Astrocyte (in vitro differentiated cells and primary cell): ENCODE measurements at places on chromosomes 5 and 9.

DNA sequence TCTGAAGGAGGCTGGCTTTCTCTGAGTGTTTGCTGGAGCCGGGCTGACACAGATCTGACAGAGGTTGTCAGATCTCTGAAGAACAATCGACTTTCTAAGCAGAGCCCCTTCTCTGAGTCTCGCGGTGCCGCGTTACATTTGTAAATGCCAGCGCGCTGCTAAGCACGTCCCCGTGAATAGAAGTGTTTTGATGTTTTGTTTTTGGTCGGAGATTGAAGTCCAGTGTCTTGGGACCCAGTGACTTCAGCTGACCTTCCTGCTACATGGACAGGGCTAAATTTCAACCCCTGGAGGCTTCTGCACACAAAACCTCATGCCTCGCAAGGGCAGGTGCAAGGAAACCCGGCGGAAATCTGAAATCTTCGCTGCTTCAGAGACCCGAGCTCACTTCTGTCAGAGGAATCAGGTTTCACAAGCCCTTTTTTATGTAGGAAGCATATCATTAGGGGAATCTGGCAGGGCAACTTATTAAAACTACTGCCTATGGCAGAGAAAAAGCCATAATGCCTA, 27.2 kb downstream of the NEUROG1 start:
- DNase-seq, result no peak

GRCh38 chr9:32782476-32783167, 718 bp upstream of the TMEM215 start:
- no peak for DNase-seq

DNA sequence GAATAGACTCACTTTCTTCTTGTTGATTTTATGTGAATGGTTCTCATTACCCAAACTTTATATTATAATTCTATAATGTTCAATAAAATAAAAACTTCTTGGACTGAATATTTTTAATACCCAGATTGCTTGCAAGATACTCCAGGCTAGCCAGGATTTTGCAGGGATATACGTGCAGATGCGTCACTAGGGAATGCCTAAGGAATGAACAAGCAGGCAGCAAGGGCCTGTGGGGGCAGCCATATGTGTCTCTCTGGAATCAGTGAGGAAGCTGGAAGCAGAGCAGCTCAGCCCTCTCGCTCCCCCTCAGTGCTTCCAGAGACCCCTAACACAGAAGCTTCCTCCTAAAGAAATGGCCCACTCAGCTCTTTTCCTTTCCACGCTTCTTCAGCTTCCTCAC, 457.4 kb downstream of the CCDC171 start:
- peak; percentile 75 for DNase-seq

DNA sequence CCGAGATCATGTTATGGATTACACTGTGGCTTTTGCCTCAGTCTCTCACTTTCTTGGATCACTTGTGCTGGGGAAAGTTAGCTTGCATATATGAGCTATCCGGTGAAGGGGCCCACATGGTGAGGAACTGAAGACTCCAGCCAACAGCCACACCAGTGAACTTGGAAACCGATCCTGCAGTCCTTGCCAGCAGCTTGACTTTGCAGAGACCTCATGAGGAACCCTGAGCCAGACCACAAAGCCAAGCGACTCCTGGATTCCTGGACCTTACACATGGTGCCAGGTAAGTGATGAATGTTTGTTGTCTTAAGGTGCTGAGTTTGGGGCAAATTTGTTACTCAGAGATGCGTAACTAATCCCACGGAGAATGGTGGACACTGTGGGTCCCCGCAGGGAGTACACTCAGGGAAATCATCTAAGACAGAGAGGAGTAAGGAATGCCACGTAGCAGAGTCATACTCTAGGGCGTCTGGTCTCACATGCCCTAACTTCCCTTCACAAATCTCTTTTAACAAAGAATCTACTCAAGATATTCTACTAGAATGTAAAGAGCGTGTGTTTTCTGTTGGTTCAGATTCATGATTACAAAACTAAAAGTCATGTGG, 76.5 kb upstream of the PJA2 start:
- peak; percentile 42 for DNase-seq

- no peak for DNase-seq
Measured at GRCh38 chr9:27202056-27202455, 93.0 kb downstream of the TEK start.

GRCh38 chr5:12662545-12663314, 758.5 kb upstream of the CTNND2 start:
- no peak for DNase-seq

DNA sequence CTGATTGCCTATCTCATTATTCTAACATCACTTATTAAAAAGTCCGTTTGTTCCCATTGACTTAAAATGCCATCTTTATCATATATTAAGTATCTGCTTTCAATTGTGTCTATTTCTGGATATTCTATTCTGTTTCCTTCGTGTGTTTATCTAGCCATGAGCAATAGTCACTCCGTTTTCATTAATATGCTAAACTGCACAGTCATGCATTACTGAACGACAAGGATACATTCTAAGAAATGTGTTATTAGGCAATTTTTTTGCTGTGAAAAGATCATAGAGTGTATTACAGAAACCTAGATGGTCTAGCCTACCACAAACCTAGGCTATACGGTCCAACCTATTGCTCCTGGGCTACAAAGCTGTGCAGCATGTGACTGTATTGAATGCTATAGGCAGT, 482.9 kb downstream of the IRX1 start:
- no peak for DNase-seq

DNA sequence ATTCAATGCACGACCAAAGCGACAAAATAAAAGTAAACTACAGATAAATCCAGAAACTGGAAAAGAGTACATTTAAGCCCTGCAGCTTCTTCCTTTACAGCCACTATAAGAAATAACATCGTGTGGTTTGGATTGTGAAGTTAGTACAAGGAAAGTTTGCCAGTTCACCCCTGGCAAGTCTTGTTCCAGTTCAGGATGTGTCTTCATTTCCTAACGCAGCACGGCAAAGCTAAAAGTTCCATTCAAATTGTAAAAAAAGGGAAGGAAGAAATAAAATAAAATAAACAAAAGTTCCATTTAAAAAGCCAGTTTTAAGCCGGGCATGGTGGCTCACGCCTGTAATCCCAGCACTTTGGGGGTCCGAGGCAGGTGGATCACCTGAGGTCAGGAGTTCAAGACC, 83.3 kb upstream of the RETREG1 start:
- no peak for DNase-seq

DNA sequence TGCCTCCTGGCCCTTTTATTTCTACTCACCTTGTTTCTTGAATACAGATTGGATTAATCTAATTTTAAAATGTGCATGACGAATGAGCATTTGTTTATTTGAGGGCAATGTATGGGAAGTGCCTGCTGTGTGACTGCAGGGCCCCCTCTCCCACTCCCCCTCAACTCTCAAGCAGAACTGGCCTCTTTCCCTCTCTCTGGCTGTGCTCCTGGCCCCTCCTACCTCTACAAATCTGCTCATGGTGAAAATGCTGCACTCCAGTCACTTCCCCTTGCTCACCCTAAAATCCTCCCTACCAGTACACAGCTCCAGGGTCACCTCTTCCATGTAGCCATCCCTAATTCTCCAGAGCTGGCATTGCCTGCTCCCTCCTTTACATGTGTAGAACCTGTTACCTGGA, 17.2 kb upstream of the NDST1 start:
- no peak for DNase-seq

DNA sequence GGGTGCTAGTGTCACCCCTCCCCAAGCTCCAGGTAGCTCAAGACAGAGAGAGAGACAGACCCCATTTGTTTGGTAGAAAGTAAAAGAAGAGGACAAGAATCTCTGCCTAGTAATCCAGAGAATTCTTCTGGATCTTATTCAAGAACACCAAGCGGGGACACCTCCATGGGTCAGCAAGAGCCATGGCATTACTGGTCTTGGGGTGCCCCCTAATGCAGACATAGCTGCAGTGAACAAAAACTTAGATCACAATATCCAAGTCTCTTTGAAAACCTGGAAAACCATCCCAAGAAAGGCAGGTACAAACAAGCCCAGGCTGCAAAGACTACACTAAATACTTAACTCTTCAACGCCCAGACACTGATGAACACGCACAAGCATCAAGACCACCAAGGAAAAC, 29.9 kb upstream of the PDE4D start:
- DNase-seq, result peak; percentile 1

- no peak for DNase-seq
Measured at GRCh38 chr5:52491071-52491787, 296.5 kb upstream of the ITGA1 start.

- peak; percentile 49 for DNase-seq
Measured at GRCh38 chr9:109098960-109099308, 20.8 kb downstream of the TMEM245 start.

DNA sequence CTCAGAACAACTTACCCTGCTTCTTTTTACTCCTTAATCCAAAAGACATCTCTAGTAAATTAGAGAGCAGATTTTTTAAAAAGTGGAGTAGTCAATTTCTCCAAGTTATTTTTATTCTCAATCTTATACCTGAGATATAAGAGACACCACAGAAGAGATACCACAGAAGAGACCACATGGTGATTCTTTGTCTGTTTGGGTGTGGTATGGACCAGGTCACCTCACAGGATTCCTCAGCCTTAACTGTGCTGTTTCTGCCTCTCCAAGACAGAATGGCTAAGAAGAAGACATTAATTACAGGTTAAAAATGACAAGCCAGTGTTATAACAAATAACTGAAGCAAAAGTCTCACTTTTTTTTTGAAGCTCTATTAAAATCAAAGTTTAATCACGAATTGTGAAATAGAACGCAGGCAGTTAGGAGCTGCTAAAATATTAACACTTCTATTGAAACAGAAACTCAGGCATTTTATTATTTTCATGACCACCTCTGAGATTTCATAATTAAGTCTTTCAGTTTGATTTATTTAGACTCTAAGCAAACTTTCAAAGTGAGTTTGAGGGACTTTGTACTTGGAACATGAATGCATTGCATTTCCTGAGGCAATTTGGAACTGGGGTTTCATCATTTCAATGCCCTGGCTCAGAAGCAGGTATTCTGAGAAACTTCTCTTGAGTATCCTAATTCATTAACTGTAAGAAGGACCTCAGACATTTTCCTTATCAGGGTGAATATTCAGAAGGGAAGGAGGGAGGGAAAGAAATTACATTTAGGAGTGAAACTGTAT, 280.7 kb downstream of the KCTD16 start:
- no peak for DNase-seq

GRCh38 chr9:35690614-35691333, 1.0 kb upstream of the TPM2 start:
- DNase-seq, result peak; percentile 72

- DNase-seq, result peak; percentile 98
Measured at GRCh38 chr9:6938447-6938846, 180.7 kb downstream of the KDM4C start.

- no peak for DNase-seq
Measured at GRCh38 chr9:93682155-93682968, 106.0 kb downstream of the PHF2 start.

GRCh38 chr5:128665747-128666355, 127.8 kb upstream of the FBN2 start:
- no peak for DNase-seq

- no peak for DNase-seq
Measured at GRCh38 chr5:150313921-150314716, 11.4 kb upstream of the ARSI start.

- no peak for DNase-seq
Measured at GRCh38 chr5:133410335-133410828, 202.0 kb downstream of the FSTL4 start.

DNA sequence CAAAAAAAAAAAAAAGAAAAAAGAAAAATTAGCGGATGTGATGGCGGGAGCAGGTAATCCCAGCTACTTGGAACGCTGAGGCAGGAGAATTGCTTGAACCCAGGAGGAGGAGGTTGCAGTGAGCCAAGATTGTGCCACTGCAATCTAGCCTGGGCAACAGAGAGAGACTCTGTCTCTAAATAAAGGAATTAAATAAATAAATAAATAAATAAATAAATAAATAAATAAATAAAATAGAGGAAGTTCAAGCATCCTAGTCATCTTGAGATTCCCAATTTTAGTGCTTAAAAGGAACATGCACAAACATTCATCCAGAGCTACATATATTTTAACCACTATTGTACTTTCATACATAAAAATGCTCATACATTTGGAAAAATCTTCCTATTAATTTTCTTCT, 61.2 kb upstream of the GABRA1 start:
- no peak for DNase-seq
